ENCODE measurements at places on chromosomes 4 and X. TPM values are rescaled to one million over a fixed set of nuclear protein-coding genes. Genes with fewer than 3 reads are reported as not detected.

The SSX1 gene
- not detected for total RNA-seq

The VSIG4 gene
- not detected for total RNA-seq

The OTC gene
- total RNA-seq, result not detected

The TEX13C gene
- not detected for total RNA-seq

The ETDB gene
- not detected for total RNA-seq

All from smooth muscle cell of trachea (primary cell).